ENCODE measurements at places on chromosomes 1 and 21.

DNA sequence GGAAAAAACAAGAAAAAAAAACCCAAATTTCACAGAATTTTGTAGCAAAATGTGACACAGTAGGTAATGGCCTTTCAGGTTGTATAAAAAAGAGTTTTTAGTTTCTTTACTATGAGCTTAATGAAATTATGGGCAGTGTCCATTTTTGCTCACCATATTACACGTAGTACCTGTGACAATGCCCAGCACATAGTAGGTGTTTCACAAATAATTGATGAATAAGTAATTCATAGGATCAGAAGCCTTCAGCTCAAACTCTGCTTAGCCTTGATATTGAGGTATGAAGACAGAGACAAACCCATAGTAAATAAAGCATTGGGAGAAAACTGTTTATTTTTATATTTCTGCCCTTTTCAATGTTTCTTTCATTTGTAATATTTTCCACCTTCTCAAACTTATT is 97.2 kb downstream of the LHX9 start:
- DNase-seq = no peak

GRCh38 chr1:6471086-6471969 is 5.4 kb upstream of the TNFRSF25 start:
- no peak for DNase-seq

DNA sequence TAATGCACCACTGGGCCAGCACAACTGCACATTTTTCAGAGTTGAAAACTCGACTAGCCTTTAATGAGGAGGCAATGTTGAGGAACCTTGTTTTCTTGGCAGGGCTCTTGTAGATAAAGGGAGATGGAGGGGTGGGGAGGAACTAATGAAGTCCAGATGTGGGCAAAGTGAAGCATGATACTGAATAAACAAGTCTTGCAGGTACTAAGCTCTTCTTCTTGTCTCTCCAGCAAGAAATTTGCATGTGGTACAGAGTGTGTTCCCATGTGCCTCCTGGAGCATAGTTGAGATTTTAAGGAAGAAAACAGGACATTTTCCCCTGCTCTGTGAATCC is 47.0 kb downstream of the PLPP3 start:
- no peak for DNase-seq

- DNase-seq = peak; percentile 63
Measured at GRCh38 chr1:50981741-50982140, 11.7 kb downstream of the CDKN2C start.

GRCh38 chr21:15809818-15810217 is 80.0 kb downstream of the USP25 start:
- DNase-seq = no peak

DNA sequence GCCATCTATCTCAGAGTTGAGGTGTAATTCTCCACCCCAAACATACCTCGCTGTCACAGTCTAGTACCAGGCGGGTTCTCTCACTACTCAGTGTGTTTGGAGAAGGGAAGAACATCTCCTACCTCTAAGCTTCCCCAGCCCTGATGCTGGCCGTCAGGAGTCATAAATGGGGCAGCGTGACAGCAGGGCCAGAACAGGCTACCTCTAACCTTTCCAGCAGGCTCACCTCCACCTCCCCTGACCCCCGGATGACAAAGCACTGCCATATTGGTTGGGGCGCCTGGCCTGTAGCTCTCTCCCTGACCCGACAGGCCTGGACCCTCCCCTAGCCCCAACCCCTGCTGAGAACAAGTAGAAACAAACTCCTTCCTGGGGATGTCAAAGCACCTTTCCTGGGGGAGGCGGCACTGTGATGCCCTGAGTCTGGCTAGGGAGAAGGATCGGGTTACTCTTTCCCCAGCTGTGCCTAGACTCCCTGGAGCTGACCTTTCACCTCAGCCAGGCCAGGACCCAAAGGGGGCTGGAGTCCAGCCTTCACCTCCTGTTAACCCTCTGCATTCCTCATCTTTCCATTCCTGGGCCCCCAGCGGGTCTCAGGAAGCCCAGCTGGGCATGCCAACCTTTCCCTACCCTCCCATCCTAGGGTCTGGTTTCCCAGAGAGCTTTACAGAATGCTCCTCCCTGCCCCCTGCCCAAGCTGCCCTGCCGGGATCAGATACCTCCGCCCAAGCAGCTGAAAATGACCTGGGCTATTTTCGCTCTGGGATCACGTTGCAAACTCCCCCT is 34.2 kb downstream of the AHDC1 start:
- DNase-seq = no peak

- DNase-seq = no peak
Measured at GRCh38 chr1:67230539-67230938, 64.3 kb downstream of the IL23R start.

DNA sequence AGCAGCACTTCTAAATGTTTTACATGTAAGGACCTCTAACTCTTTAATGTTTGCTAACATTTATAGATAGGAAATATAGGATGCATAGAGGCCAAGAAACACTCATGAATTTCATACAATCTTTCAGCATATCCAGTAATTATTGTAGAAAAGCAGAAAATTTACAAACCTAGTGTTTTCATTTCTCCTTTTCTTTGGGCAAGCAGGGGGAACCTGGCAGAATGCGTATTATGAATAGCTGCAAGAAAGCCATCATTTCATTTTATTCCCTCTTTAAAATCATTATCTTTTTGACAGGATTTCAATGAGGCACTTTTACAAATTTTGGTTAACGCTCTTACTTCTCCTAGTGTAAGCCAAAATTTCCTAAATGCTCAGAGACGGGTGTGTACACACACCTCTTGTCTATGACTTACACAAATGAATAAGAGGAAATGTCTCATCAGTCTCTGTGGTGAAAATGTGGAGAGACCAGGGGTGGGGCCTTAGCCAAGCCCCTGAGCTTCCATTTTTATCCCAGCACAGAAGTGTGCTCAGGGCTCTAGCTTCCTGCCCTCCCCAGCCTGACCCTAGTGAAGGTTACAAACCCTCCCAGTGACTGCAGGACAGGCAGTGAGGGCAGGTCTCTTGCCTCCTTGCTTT is 91.6 kb downstream of the LRRC8C start:
- no peak for DNase-seq

DNA sequence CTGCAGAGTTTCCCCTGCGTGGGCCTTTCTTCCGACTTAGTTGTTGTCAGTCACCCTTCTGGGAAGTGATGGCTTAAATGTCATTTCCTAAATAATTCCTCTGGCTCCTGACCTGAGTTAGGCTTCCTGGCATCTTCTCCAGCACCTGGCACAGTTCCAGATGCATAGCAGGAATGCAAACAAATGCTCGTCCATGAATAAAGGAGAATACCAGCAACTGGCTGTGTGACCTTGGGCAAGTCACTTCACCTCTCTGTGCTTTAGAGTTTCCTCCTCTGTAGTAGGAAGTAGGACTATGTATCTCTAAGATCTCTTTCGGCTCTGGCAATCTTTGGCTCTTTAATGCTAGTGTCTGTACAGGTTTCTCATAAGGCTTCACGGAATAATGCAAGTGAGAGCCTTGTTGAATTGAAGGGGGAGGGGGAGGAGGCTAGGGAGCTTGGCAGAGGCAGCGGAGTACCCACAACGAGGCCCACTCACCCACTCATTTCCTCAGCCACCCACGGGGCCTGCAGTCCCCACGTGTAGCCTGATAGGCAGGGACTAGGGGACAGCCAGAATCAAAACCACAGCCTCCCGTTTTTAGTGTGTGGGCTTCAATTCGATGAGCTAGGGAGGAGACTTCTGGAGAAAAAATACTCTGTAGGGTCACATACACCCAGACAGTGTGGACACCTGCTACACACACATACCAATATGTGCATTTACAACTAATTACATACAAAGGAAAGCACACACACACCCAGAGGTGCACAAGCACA is 48.1 kb downstream of the TENT5C start:
- no peak for DNase-seq

DNA sequence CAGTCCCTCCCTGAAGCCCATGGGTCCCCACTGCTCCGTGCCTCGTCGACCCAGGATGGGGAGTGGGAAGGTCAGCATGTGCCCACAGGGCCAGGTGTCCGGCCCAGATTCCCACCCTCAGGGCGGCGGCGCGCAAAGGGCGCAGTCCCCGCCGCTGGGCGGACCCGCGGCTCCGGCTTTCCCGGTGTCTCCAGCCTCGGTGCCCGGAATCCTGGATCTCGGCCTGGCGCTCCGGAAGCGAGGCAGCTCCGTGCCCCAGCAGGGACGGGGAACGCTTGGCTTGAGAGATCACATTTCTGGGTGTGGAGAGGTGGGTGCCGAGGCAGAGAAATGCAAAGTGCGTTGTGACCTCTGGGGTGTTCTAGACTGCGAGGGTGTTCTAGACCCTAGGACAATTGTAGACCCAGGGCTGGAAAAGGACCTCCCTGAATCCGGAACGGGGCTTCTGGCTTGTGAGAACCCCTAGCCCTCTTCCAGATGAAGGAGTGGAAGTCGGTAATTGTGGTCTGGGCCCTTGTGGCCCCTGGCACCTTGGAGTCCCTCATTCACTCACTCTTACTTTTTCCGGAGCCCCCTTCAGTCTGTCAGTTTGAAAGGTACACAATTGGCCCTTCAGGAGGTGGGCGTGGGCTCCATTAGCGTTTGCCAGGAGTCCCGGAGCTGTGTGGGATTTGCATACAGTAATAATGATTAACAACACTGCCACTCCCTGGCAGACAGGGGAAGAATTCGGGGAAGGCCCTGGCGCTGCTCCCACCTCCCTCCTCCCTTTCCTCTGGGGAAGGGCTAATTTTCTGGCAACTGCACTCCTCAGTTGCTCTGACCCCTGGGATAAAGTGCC is 1.6 kb upstream of the KCND3 start:
- peak; percentile 55 for DNase-seq

DNA sequence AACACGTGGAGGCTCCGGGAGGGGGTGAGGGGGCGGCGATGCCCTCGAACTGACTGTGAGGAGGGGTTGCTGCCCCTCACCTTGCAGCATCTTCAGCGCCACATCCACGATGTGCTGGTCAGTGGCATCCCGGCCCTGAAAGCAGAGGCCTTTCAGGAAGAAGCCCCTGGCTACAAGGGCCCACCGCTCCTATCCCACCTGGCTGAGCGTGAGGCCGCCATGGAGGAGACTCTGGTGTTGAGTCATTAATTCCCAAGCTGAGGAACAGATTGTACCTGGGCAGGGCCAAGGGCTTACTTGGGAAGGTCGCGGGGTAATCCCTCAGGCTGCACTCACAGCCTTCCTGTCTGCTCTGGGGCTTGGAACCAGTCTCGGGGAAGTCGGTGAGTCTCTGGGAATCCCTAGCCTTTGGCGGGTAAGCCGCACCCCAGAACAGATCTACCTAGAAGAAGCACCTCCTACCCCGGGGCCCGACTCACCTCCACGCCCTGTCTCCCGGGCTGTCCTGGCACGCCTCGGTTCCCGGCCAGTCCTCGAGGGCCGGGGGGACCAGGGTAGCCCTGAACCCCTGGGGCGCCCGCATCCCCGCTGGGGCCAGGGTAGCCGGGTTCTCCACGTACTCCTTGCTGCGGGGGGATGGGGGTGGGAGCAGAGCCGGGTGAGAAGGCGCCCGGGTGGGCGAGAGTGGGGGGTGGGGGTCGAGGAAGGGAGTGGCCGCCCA is 13.9 kb downstream of the COL9A2 start:
- DNase-seq = no peak

- no peak for DNase-seq
Measured at GRCh38 chr1:30381266-30381665, 342.1 kb downstream of the MATN1 start.

DNA sequence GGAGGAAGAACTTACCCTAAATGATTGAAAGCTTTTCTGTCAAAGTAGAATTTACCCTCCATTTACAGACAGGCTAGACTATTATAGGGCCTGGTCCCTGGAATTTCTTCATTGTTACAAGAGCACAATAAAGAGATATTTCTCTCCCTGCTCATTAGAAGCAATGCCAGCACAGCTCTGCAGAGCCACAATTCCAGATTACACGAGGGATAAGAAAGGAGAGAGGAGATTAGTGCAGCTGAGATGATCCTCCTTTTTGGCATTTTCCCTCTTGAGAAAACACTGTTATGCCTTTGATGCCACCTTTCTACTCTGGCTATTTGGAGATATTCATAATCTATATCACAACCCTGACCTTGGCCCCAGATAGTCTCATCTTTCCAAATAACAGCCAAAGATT is 1119.5 kb upstream of the TMPRSS15 start:
- no peak for DNase-seq

GRCh38 chr1:172815740-172816139 is 156.8 kb downstream of the FASLG start:
- DNase-seq = no peak

DNA sequence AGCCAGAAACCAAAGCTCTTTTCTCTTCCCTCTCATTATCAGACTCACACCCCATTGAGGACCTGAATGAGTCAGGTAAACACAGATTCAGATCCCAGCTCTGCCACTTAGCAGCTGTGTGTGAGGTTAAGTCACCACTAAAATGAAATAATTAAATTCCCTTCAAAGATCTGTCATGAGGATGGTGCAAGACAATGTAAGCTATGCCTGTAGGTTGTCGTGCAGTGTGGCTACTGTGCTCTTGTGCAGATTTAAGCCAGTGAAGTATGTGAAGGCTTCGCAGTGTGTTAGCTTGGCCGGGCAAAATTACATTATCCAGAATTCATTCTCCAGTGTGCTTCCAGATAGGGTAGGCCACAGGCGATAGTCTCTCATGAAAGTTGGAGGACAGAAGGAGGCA is 13.6 kb downstream of the UBL4B start:
- DNase-seq = no peak

GRCh38 chr1:232223183-232223708 is 406.7 kb downstream of the SIPA1L2 start:
- no peak for DNase-seq

- no peak for DNase-seq
Measured at GRCh38 chr1:31708324-31708723, 4.5 kb upstream of the COL16A1 start.

GRCh38 chr1:204867203-204867602 is 3.5 kb upstream of the NFASC start:
- no peak for DNase-seq

GRCh38 chr1:235329139-235329902 is 951 bp downstream of the GGPS1 start:
- no peak for DNase-seq

DNA sequence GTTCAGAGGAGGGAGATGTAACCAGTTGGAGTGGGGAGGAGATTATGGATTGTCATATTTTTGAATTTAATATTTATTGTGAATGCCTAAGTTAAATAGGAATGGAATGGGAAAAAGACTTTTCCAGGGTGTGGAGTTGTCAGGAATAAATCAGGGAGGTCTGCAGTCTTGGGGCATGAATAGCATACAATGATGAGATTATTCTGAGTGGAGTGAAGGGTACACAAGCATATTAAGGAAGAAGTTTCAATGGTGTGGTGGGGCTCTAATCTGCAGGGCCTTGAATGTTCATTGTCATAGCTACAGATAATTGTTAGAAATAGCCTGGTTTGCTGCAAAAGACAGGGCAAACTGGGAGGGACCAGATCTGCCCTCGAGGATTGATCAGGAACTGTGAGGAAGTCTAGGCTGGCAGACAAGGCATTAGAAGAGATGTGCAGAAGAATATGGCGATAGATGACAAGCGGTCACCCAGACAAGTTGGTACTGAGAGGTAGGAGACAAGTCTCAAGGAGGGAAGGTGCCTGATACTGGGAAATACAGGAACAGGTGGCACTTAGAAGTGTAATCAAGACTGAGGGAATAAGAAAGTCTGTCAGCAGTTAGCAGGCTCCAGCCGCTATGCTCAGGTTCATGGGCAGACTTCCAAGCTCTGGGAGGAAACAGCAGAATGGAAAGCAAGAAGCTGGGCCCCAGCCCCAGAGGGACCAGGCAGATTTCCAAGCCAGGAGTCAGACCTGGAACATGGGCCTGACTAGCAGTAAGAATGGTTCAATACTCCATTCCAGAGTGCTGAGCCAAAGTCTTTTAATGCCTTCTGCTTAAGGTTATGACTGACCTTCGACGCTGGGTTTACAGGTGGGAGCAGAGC is 20.9 kb upstream of the RGL1 start:
- no peak for DNase-seq

- no peak for DNase-seq
Measured at GRCh38 chr1:108033550-108033951, 68.6 kb upstream of the VAV3 start.
